ENCODE measurements at places on chromosomes 4 and X.

DNA sequence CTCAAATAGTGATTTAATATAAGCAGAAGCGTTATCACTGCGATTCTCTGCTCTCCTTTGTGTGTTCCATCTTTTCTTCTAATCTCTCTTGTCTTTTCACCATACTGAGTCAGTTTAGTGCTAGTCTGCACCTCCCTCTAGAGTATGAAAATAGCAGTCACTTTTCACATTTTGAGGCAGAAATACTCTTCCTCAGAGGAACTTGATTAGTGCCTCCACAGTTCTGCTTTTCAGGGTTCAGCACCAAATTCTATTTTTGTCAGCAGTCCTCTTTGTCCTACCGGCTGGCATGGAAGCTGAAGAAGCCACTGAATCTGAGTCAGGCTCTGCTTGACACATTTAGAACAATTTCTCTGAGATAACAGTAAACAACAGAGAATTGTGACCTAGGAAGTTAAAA lies 49.7 kb upstream of the ANKRD17 start:
- no peak for DNase-seq

DNA sequence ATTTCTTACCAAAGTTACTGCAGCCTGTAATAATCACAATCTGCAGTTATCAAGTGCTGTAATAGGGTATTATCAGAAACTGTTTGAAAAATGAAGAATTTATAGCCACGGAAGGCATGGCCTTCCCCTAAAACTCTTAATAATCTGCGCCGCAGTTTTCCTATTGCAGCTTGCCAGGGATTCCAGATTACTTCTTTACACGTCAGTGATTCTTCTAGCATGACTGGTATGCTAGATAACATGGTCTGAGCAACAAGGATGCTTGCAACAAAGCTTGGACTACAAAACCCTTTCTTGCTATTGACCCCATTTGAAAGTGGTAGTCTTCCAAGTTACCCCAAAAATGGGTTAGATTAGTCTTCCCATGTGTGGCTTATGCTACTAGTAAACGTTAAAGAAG lies 47.2 kb upstream of the GK2 start:
- DNase-seq = no peak

GRCh38 chr4:121824171-121824527 lies 466 bp upstream of the CCNA2 start:
- DNase-seq = no peak

DNA sequence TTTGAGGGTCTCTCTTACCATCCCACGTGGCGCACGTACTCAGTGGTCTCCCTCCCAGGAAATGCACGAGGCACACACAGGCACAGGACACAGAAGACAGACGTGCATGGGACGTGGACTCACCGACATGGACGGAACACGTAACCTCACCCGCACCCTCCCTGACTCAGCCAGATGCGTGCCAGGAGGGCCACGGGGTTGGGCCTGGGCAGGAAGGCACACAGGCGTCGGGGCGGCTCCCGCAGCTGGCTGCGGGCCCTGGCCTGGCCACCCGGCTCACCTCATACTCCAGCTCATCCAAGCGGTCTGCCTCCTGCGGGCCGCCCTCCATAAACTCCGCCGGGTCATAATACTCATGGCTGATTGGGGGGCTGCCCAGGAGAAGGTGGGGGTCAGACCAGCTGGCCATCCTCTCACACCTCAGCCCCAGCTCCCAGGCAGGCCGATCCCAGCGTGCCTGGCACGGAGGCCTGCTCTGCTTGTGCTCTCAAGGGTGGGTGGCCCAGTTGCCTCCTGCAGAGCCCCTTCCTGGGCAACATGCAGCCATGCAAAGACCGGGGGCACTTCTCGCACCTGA lies 12.6 kb downstream of the SSR4 start:
- no peak for DNase-seq

- no peak for DNase-seq
These were observed 36.0 kb downstream of the CXCL8 start for GRCh38 chr4:73776321-73776729.

DNA sequence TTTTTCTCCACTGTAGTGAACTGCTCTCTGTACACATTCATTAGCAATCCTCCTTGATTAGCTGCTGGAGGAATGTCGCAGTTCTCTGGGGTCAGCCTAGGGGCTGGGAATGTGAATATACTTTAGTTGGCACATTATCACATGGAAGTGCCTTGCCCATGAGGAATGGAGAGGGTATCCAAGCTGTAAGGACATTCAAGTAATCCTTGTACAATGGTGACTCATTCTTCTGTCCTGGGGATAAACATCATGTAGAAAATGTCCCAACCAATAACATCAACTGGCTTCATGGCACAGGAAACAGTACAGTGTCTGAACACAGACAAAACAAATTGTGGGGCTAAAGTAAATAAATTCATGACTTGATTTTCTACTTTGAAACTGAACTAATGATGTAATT lies 147.1 kb downstream of the GLRA2 start:
- no peak for DNase-seq

DNA sequence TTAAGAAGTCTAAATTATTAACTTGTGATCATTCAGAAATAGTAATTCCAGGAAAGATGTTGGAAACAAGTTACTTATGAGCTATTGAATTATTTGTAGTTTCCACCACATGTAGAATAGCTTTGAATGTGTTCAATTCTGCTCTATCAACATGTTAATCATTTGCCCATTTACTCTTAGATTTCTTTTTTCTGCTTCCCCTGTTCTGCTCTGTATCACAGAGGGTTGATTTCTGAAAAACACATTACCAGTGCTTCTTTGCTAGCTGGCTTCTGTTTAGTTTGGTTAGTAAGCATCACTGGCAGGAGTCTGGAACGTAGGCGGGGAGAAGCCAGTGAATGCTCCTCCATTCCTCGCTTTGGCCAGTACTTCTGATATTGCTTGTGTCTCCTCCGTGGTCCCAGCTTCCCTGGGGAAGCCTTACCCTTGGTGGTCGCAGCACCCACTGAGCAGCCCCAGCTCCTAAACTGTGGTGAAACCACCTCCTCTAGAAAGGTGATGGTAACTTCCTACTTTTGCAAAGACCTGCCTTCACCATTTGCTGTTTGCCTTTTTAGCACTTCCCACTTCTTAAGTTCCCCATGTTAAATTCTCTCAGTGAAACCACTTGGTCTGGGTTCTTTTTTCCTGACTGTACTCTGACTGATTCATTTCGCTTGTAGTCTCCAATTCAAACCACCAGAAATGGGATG lies 40.3 kb upstream of the GALNT7 start:
- no peak for DNase-seq

- DNase-seq = no peak
These were observed 24.8 kb downstream of the HMX1 start for GRCh38 chr4:8846826-8847225.
